ENCODE measurements at places on chromosomes 1 and 21.

DNA sequence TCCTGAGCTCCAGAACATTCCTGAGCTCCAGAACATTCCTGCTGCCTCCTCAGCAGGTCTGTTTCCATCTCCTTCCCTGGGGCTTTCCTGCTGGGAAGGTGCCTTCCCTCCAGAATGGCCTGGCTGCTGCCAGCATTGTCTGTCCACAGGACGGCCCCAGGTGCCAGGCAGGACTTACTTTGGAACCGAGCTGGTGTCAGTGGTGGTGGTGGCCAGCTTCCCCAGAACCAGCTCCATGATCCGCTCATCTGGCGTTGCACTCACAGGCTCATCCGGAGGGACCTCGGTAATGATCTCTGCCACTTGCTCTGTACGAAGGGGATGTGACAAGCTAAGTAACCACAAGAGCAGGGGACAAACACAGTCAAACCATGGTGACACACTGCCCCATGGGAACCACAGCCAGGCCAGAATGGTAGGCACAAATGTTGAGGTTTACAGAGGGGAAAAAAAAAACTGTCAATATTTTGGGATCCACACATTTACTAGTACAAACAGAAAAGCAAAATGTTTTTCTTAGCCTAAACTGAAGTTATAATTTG lies 41.3 kb downstream of the PRDM15 start:
- DNase-seq: no peak

- no peak for DNase-seq
Observed at GRCh38 chr1:234925440-234926263, 203.0 kb downstream of the TOMM20 start.

DNA sequence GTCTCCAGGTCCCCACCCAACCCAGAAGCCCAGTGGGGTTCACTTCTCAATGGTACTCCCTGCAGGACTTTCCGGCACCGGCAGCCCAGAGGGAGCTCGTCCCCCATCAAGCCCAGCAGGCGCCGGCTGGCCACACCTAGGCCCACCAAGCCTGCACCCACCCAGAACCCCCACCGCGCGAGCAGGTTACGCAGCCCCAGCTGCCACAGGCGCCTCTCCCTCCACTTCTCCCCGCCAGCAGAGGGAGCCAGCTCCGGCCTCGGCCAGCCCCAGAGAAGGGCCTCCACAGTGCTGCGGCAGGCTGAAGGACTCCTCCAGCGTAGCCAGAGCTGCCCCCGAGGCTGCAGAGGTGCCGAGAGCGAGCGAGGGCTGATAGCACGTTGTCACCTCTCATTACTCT lies 722.3 kb downstream of the PLA2G4A start:
- DNase-seq: no peak

DNA sequence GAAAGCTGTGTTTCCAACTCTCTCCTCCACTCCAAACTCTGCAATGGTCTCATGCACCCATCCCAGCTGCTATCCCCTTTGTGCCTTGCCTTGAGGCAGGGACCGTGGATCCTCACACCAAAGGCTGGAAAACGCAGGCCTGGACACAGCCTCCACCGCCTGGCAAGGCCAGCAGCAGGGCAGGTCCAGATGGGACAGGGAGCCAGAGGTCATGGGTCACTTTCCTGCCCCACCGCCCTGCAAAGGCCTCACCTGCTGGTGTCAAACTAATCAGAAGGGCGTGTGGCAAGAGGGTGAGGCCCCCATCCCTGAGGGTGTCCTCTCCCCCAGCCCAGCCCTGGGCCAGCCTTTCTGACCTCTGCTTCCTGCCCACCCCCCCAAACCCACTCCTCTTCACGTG lies 106.3 kb downstream of the PAX7 start:
- DNase-seq: no peak

GRCh38 chr1:91133248-91133647 lies 111.4 kb upstream of the ZNF644 start:
- no peak for DNase-seq

- no peak for DNase-seq
Observed at GRCh38 chr1:203368624-203369451, 17.9 kb upstream of the FMOD start.

GRCh38 chr21:33229099-33229783 lies 497 bp upstream of the IFNAR2 start:
- no peak for DNase-seq

- DNase-seq: no peak
Observed at GRCh38 chr1:112605633-112606327, 13.2 kb downstream of the ST7L start.

- no peak for DNase-seq
Observed at GRCh38 chr1:110187139-110187890, 22.8 kb upstream of the KCNC4 start.

DNA sequence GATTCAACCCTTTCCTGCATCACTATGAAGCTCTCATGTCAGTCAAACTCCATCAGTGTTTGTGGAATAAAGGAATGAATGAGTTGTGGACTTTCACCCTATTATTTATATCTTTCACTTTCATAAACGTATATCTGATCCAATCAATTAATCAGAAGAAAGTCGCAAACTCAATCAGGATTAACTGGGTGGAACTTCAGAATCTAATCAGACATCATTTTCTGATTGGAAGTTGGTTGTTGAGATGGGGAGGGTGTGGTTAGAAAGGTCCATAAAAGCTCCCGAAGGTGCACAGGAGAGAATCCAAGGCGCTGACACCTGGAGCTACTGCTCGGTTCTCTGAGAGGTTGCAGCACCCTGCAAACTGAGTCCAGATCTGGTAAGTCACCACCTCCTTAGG lies at the start of gene PRAMEF12:
PRAMEF12 (plus strand) TSS at position 301 of the 400 bp plus-strand sequence. CDS start 1,130 bp downstream, outside the sequence.
- no peak for DNase-seq

DNA sequence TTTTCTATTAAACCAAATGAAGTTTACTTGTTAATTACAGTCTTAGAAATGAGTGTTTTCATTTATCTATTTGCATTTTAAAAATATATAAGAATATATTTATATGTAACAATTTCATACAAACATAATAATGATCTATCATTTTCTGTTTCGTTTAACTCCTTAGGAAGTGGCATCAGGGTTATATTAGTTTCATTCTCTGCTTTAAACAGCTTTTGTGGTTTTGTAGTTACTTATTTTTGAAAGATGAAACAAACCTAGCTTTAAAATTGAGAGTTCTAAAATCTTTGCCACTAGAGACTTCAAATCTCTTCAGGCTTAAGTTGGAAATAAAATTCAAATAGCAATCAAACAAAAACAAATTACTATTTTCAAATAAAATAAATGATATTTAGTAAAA lies 2110.6 kb downstream of the MRPL39 start:
- no peak for DNase-seq

DNA sequence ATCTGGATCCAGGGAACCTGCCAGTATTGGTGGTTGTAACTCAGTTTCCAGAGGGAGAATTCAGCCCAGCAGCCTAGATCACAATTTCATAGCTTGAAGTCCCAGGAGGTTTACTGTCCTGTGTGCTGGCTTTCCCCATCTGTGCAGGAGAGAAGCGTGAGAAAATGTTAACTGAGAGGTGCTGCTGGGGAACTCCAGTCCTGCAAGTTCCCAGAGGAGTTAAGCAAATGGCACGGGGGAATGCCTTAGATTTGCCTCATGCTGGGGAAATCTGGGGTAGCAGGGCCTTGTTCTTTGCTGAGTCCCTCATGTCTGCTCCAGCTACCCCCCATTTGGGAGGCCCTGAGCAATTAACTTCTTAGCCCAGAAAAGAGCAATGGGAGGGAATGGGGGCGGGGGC lies 25.1 kb upstream of the SLAMF6 start:
- no peak for DNase-seq

GRCh38 chr1:230066031-230066430 lies 1.0 kb upstream of the GALNT2 start:
- DNase-seq: no peak

DNA sequence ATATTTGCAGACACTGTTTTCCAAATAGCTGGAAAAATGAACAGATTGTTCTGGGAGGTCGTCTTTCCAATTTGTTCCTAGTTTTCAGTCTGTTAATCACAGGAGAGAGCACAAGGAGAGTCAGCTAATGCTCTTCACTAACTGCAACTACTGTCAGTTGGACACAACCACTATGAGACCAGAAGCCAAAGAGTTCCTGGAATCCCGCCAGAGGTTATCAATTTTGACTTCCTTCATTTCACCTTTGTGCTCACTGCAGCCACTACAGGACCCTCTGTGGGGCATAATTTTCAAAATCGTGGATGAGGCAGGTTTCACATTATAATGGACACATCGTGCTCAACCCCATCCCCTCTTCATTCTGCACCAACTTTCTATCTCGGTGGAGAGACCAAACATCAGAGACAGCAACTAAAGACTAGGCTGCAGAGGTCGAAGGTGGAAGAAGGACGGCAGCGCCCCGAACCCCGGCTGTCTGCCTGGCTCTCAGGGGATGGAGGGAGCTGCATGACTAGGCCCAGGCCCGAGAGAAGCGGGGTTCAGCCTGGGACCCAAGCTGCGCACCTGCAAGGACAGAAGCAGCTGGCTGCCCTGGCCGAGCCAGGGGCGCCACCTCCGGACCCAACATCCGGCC lies 602 bp downstream of the KIAA0319L start:
- no peak for DNase-seq

- no peak for DNase-seq
Observed at GRCh38 chr1:1140673-1141072, 24.8 kb upstream of the C1orf159 start.

- no peak for DNase-seq
Observed at GRCh38 chr21:39121600-39122355, 61.5 kb downstream of the PSMG1 start.

DNA sequence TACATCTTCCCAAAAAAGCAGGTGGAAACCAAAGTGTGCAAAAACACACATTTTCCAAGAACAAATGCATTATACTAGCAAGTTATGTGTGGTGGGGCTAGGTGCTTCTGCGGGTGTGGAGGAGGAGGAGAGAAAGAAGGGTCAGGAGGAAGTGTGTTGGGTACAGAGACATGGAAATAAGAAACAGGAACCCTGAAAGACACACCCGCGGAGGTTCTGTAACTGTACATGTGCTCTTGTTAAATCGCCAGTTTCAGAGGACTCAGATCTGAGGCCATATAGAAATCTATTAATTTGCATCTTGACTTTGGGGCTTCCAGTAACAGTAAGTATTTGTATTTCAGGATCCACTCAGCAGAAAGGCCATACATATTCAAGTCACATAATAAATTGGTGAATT lies 30.9 kb downstream of the ERG start:
- no peak for DNase-seq

DNA sequence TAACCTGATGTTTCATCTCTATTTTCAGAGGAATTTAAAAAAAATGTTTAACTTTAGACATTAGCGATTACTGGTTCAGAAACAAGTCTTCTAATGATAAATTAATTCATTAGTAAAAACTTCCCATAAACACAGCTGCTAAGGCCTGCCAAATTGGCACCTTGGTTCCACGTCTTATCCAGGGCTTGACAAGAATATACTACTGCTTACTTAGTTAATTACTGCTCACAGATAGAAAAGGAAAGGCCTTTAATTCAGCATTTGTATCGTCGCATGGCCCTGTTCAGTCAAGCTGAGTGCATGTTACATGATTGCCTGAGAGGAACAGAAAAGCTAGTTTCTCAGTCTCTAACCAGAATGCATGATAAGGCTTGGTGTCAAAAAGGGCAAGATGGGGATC lies 84.6 kb downstream of the ADGRL2 start:
- DNase-seq: no peak

DNA sequence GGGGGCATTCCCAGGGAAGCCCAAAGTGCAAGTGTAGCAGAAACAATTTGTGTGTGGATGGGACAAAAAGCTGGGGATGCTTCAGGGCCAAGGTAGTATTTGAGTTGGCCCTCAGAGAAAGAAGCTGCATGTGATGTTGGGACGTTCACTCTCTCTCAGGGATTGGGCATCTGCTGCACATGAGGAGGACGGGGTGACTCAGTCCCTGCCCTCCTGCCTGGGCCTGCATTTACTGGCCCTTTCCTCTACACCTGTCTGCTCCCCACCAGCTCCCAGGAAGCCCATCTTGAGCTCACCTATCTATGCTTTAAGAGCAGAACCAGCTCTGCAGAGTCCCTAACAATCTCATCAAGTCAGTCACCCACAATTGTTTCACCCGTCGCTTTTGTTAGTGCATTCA lies 23.5 kb upstream of the MPZL1 start:
- no peak for DNase-seq

DNA sequence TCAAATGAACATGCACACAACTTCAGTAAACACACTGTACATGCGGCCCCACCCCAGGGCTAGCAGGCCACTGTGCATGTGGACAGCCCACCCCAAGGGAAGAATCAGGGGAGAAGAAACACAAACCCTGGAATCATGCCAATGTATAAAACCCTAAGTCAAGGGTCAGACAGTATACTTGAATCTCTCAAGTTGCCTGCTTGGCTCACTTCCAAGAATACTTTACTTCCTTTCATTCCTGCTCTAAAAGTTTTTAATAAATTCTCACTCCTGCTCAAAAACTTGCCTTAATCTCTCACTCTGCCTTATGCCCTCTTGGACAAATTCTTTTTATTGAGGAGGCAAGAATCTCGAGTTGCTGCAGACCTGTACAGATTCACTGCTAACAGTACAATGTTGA lies 231.2 kb upstream of the CACYBP start:
- no peak for DNase-seq

DNA sequence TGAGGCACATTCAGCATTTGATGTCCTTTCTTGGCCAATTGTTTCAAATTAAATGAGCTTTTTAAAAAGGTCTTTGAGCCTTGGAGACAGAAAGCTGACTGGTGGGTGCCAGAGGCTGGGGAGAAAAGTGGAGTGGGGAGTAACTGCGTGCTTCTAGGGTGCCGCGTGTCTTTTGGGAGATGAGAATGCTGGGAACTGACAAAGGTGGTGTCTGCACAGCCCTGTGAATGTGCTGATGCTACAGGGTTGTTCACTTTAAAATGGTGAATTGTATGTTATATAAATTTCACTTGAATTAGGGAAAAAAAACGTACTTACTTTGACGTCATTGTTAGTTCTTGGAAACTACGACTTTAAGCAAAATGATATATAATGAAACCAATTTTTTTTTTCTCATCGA lies 8.1 kb upstream of the TFF1 start:
- no peak for DNase-seq

GRCh38 chr21:36976882-36977651 lies 10.6 kb upstream of the HLCS start:
- DNase-seq: no peak

GRCh38 chr1:45623972-45624371 lies at the start of gene CCDC17:
CCDC17 (minus strand) TSS chr1:45624054; CDS start chr1:45623909, 145 bp downstream.
- DNase-seq: no peak

DNA sequence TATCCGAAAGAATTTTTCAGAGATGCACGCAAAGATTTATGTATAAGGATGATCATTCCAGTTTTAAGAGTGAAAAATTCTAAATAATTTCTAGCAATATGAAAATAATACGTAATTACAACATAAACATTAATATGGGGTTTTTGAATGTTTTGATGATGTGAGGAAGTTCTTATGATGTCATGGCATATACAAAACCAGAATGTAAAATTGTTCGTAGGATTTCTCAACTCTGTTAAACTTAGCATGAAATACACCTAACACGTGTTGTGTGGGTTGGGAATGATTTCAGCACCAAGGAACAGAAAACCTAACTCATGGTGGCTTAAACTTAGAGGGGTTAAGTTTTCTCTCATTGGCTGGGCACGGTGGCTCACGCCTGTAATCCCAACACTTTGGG lies 62.2 kb downstream of the MYOM3 start:
- no peak for DNase-seq

Data from stimulated activated CD8-positive, alpha-beta memory T cell treated with anti-CD3 and anti-CD28 coated beads, Interleukin-2, amount 100 ng/mL, for 48 hours (primary cell).